ENCODE measurements at places on chromosomes 1 and 21.

DNA sequence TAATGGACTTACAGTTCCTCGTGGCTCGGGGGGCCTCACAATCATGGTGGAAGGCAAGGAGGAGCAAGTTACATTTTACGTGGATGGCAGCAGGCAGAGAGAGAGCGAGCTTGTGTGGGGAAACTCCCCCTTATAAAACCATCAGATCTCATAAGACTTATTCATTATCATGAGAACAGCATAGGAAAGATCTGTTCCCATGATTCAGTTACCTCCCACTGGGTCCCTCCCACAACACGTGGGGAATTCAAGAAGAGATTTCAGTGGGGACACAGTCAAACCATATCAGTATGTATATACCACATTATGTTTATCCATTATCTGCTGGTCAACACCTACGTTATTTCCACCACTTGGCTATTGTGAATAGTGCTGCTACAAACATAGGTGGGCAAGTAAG, 352.3 kb upstream of the B3GALT2 start:
- no peak for DNase-seq

DNA sequence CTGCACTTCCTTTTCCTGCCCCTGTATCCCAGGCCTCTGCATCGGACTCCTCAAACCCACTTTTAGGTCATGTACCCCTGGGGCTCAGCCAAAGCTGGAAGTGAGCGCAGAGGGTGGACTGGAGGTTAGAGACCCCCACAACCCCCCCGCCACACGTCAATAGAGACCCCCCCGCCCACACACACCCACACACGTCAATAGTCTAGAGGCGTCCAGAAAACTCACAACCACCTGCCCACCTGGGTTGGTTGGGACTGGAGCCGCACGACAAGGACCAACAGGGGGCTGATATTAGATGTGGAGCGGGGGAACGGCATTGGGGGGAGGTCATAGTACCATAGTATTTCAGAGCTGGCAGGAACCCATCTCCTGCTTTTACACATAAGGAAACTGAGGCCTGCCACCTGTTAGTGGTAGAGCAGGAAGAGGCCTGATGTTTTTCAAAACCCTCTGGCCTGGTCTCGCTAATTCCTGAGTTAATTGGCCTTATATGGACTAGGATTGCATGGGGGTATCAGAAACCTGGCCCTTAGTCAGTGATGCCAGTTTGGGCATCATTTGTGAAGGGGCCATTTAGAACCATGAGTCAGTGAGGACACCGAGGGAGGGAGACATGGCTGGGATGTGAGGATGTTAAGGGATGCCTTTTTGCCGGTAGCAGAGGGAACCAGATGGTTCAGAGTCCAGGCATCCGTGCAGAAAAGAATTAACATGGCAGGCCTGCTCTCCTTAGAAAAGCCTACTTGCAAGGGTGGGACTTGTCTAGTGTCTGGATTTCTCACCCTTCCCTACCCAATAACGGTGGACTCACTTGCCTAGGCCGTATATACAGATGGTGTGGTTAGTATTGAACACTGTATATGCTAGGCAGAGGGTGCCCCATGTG, 1.1 kb downstream of the NENF start:
- DNase-seq = peak; percentile 10

DNA sequence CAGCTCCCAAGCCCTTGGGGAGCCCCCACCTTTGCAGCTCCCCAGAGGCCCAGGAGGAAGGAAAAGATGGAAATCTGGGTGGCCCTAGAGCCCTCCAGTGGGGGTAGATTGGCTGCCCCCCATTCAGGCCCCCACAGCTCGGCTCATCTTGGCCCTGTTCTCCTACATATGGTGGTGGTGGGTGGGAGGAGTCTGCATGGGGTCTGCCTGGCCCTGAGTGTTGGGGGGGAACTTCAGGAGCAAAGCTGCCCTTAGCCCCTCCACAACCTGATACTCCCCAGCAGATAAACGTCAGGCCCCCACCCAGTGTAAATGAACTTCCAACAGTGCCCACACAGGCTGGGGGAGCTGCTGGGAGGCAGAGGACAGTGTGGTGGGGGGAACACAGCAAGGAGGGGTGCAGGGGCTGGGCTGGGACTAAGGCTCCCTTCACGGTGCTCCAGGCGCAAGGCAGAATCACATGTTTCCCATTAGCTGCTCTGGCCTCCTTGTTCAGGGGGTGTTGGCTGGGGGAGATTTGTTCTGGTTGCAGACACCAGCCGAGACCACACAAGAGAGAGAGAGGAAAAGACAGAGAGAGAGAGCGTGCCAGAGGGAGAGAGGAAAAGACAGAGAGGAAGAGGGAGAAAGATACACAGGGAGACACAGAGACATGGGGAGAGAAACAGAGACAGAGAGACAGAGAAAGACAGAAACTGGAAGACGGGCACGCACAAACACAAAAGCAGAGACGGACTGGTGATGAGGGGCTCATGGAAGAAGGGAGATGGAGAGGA, 42.6 kb downstream of the AHDC1 start:
- DNase-seq = no peak

DNA sequence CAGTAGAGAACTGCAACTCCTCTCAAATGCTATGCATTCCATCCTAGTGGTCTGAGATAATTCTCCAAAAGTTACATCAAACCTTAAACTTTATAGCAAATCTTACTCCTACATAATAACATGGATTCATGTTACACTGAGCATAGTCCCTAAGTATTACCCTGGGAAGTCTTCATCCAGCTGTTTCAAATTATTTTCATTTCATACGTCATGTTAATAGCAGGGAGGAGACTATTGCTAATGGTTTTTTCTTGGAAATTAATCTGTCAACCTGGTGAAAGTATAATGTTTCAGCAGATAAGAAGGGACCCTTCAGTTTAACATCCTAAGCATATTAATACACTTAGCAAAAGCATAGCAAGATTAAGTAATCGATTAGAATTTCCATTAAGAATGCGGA, 318.1 kb downstream of the USP25 start:
- no peak for DNase-seq

- no peak for DNase-seq
These were observed 5.0 kb upstream of the PDC start for GRCh38 chr1:186465946-186466345.

- DNase-seq = no peak
These were observed 56.6 kb upstream of the CR2 start for GRCh38 chr1:207397525-207397926.

- DNase-seq = no peak
These were observed 56.6 kb upstream of the CPLANE2 start for GRCh38 chr1:16293538-16293937.

DNA sequence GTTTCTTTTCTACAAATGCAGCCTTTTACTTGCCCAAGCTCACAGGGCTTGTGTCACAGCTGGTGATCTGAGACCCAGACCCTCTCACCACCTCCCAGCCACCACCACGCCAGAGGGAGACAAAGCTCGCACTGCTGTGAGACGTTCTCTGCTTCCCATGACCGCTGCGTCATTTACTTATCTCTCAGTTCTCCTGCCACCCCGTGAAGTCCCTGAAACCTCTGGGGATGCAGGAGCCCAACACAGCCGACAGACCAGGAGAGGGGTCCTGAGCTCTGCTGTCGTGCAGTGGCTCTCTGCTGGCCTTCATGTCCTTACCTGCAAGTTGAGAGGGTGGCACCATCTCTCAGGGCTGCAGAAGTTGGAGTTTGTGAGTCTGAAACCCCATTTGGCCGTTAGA, 77.7 kb downstream of the SLC16A1 start:
- DNase-seq = no peak

DNA sequence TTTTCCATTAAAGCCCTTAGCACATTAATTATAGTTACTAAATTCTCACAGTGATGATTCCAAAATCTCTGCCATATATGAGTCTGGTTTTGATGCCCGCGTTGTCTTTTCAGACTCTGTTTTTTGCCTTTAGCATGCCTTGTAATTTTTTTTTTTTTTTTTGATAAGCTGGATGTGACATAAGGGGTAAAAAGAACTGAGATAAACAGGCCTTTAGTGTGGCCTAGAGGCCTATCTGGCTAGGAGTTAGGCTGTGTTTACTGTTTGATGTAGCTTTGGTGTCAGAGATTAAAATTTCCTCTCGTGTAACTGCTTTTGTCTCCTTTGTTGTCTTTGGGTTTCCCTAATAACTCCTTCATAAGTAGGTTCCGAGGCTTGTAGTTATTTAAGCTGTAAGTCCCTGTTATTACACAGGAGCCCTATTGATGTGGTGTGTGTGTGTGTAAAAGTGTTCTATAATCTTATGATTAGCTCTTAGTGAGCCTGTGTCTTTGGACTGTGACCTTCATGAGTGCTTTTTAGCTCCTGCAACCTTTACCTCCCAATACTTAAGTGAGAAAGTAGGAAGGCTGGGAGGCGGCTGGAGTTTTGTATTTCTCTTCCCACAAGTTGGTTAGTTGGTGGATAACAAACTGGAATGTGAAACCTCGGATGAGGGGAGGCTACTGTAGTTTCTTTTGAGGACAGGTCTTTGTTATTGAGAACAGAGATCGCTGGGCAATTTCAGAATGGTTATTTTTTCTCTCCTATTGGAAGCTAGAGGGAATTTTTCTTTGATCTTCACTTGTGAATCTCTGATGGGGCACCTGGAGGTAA, 19.3 kb downstream of the HS2ST1 start:
- no peak for DNase-seq

- DNase-seq = no peak
These were observed 233.3 kb upstream of the C1orf174 start for GRCh38 chr1:4133297-4133938.

DNA sequence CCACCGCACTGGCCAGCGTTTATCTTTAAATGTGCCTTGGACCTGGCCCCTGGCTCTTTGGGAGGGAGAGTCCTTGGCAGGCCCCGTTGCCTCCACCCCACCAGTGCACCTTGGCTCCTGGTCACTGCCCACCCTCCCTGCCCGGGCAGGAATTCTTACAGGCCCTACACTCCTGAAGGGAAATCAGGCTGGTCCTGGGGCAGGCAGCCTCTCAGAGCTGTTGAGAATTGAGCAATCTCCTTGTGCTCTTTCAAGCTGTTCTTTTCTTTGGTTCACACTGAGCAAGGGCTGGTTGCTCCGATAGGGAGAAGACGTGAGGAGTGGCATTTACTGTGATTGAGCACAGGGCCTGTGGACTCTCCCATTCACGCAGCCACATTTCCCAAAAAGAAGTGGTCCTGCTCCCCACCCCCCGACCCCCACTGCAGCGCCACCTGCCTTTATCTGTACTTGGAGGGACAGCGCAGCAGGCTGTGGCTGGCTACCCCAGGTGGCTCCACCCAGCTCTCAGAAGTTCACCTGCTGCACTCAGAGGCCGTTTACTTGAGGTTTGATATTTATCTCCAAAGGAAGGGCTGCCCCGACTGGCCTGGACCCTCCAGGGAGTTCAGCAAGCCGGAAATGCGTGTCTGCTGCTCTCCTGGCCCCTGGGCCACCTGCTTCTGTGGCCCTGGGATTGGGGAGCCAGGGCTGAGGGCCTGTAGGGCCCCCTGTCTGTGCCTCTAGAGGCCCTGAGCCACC, 47.8 kb downstream of the SKI start:
- DNase-seq = no peak

GRCh38 chr1:241286486-241286885, 70.5 kb downstream of the RGS7 start:
- DNase-seq = no peak

DNA sequence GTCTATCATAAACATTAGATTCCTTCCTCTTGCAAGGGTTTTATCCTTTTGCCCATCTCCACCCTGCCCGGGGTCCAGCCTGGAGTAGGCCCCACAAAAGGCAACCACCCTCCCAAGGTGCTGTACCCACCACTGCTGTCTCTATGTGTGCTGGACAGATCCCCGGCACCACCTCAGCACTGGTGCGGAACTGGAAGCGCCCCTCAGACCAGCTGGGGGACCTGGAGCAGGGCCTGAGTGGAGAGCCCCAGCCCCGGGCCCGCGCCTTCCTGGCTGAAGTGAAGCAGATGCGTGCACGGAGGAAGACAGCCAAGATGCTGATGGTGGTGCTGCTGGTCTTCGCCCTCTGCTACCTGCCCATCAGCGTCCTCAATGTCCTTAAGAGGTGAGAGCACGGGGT, 5.9 kb downstream of the HCRTR1 start:
- DNase-seq = no peak

DNA sequence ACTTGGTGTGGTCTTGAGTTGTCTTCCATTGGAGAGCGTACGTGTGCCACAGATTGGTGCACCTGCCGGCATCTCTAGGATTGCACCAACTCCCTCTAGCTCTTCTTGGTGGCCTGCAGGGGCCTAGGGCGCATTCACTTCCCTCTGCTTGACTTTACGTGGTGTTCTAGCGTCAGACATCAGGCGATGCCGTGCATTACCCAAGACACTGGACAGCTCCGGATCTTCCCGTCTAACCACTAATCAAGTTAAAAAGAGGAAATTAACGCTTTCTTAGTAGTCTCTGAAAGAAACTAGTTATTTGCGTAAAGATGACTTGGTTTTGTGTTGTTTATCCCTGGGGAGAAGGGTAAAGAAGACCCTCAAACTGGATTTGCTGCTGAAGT, 510 bp upstream of the IL10RB start:
- DNase-seq = no peak

- DNase-seq = no peak
These were observed 4.3 kb downstream of the ATP8B2 start for GRCh38 chr1:154329551-154330131.

- DNase-seq = no peak
These were observed 33.6 kb downstream of the CHML start for GRCh38 chr1:241606544-241606943.

DNA sequence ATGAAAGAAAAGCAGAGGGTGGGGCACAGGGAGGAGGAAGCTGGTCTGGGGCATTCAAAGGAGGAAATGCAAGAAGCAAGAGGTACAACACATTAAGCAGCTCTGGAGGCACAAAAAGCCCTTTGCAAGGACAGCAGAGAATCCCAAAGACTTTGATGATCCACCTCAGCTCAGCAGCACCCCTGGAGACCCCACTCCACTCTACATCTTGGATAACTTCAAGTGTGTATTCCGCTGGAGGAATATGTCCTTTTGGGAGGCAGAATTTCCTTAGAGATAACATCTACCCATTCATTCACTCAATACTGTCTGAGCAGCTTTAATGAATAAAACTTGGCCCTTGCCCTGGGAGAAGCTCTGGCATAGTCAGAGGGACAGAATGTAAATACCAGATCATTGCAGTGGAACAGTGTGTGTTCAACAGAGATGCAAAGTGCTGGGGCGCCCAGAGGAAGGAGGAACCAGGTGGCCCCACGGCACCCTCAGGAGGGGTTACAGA, 599.7 kb downstream of the KIF26B start:
- no peak for DNase-seq

- DNase-seq = no peak
These were observed 55.9 kb upstream of the GRHL3 start for GRCh38 chr1:24263211-24263610.

GRCh38 chr1:25030674-25031589, 100.9 kb upstream of the RUNX3 start:
- peak; percentile 35 for DNase-seq

DNA sequence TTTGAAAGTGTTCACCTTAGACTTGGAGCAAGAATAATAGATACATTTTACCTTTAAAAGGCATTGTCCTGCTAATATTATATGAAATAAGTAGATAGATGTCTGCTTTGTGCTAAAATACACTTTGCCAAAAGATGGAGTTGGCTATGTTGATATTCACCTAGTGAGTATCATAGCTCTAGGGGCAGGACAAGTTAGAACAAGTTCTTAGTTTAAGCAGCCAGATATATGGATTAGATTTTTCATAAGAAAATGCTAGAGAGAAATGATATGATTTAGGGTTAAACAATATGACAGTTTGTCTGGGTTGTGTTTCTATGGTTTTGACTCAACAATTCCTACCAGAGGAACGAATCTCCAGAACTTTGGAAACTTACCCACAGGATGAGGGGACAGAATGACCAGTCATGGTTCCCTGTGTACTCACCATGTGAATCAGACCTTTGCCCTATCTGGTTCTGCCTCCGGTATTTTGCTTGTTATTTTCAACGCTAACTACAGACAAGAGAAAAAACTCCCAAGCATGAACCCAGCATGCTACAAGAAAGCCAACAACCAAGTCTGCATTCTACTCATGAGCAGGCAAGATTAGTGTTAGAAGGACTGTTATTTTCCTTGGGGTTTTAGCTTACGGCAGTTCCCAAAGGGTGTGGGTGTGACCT, 1.7 kb downstream of the F5 start:
- DNase-seq = no peak
